Stimulated activated CD8-positive, alpha-beta memory T cell treated with anti-CD3 and anti-CD28 coated beads, Interleukin-2, amount 100 ng/mL, for 48 hours (primary cell): ENCODE measurements at places on chromosomes 13 and 19.

DNA sequence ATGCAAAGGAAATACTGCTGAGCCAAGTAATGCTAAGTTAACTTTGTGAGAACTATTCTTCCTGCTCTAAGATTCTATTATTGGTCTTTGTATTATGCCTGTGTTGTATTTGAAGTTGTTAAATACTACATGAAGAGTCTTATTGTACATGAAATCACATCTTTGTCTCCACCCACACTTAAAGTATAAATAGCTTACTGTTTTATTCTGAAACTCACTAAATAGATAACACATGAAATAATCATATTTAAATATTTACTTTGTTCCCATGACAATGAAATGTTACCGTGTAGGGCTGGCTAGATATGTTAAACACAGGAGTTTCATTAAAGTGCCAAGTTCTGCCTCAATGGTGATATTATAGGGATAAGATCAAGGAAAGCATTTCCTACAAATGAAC is 562.1 kb upstream of the ATXN8OS start:
- DNase-seq: no peak

DNA sequence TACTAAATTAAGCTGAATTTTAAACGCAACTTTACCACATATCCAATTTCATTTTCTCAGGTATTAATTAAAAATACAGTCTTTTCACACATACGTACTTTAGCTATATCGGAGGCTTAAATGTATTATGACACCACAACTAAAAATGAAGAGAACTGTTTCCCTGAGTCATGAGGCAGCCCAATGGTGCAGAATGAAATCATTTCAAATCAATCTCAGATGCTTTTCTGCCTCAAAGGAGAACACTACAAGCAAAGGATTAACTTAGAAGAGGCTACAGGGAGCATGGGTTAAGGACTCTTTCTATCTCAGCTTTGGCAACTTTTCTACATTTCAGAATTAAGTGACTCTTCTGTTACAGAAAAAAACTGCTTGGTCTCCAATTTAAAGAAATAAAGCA is 516.3 kb upstream of the HTR2A start:
- DNase-seq: no peak

GRCh38 chr19:6204866-6205723 is 69.6 kb downstream of the ACSBG2 start:
- DNase-seq: no peak

DNA sequence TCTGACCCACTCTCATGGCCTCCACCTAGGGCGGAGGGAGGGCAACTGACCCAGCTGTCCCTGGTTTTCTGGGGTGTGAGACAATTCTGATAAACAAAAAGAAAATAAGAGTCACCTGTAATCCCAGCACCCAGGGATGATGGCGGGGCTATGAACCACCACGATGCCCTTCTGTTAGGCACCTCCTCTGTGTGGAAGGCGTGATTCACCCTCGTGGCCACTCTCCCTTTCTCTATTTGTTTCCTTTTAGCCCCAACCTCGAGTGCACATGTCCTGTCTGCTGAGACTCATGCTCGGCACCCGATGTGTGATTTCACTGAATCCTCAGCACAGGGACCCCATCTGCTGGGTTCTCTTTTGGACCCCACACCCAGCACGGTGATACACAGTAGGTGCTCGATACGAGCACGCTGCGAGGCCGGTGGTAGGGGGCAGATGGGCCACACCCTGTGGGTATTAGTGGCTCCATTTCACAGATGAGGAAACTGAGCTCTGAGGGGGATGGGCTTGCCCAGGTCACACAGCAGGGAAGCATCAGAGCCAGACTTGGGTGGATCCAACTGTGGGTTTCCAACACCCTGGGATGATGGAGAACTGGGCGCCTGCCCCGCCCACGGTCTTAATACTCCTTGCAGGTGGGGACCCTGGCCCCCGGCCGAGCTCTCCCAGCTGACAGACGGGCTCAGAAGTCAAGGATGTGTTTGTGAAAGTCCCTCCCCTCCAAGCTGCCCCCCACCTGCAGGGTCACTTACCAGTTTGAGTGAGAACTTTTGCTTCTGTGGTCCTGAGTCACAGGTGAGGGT is 24.9 kb downstream of the VRK3 start:
- no peak for DNase-seq

- no peak for DNase-seq
Observed at GRCh38 chr13:90498816-90499215, 848.7 kb upstream of the MIR17HG start.

GRCh38 chr19:11204943-11205349 is 7.6 kb upstream of the KANK2 start:
- DNase-seq: no peak

DNA sequence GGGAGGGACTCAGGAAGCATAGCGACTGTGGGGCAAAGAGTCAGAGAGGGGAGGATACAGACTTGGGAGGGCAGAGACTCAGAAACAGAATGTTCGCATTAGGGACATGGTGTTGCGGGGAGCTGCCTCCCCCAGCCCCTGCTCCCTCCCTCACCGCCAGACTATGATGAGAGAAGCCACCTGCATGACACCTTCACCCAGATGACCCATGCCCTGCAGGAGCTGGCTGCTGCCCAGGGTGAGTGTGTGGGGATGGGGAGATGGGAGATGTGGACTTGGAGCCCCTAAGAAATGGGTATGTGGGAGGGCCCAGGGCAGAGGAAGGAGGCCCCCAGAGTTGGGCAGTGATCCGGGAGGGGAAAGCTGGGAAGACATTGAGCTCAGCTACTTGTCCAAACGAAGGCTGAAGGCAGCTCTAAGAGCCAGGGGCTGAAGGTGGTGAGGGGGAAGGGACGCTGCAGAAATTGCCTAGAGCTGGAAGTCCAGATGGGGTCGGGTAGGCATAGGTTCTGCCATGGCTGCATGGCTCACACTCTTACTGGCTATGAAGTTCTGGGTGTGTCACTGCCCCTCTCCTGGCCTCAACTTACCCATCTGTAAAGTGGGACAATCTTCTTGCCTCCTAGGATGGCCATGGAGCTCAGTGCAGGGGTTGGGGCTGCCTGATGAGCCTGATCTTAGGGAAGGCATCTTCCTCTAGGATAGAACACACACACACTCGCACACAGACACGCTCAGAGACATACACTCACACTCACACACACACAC is 1.4 kb downstream of the SPACA6 start:
- DNase-seq: no peak

DNA sequence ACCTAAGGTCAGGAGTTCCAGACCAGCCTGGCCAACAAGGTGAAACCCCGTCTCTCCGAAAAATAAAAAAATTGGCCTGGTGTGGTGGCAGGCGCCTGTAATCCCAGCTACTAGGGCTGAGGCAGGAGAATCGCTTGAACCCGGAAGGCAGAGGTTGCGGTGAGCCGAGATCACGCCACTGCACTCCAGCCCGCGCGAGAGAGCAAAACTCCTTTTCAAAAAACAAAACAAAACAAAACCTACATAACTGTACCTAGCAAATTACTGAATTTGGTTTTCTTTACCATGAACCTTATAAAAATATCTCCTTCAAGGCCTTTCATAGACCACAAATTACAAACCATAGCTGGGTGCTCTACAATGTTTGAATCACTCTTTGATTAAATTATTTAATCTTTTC is 760 bp downstream of the ZNF91 start:
- DNase-seq: no peak

- DNase-seq: no peak
Observed at GRCh38 chr19:2534423-2535013, 58.6 kb downstream of the GADD45B start.

- no peak for DNase-seq
Observed at GRCh38 chr13:99867535-99868257, 103.9 kb downstream of the ZIC5 start.

DNA sequence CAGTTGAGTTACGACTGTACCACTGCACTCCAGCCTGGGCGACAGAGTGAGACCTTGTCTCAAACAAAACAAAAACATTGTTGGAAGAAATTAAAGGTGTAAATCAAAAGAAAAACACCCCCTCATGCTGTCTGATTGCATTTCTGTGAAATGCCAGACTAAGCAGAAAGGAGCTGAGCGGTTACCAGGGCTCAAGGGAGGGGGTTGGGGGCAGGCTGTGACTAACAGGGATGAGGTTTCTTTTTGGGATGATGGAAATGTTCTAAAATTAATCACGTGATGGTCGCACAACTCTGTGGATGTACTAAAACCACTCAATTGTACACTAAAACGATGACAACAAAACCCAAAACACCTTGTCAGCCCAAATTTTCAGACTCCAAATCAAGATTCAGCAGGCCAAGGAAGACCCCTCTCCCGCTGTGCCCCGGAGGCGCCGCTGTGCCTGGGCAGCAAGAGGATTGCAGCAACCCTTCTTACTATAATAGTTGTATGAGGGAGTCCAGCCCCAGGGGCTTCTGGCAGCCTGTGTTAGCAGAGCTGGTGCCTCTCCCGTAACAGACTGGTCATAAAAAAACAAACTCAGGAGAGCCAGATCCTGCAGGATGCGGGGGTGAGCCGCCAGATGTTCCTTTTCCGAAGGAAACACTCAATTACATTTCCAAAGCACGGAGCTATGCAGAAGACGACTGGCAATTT is 20.9 kb downstream of the CAPS start:
- no peak for DNase-seq

DNA sequence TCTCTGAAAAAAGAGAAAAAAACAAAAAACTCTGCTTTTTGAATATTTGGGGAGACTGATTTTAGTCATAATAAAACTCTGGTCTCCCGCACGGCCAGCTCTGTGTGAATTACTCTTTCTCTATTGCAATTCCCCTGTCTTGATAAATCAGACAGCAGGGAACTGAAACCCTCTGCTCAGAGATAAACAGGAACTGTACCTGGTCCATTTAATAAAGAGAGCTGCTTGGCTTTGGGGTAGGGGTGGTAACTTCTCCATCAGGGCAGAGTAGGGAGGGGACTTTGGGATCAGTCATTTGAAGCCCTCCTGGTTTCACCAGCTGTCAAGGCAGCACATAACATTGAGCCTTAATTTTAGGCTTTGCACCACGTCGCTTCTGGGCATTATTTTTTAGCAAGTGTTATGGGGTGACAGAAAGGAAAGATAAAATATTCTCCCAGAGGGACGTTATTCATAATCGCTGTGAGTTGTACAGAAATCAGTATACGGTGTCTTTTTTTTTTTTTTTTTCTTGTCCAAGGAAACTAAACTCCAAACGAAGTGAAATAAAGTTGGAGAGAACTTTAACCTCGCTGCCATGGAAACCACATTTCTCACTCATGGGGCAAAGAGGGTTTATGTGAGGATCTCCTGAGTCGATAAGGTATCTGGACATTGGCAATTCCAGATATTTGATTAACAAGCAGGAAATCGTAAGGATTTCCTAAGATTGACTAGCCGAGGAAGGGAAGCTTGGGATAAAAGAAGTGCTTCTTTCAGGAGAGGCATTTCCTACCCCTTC is 99.0 kb upstream of the MRI1 start:
- DNase-seq: no peak

DNA sequence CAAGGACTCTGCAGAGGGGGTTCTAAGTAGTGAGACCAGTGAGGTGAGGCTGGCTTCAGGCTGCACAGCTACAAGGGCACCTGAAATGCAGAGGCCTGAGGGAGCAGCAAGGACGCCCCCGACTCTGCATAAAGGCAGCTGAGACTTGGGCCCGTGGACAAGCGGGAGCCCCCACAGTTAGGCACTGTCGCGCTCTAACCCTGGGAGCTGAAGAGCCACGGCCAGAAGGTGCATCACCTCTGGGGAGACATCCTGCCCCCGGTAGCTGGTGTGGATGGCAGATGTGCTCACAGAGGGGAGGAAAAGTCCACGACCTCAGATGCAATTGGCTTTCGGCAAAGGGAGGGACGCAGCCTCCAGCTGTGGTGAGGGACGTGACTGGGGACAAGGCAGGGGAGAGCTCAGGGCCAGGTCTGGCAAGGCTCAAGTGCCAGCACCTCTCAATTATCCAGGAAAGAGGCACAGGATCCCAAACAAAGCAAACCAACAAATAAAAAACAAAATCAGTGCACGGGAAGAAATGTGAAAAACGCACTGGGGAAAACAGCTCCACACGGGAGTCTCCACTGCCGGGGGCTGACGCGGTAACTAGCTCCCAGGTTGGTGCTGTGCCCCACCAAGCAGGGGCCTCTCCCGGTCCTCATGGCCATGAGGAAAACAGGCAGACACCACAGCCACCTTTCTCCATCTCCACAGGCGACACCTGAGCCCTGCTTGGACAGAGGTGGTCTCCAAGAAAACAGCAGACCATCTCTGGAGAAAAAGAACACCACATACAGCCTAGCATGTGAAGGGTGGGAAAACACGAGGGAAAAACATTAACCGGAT is 23.0 kb upstream of the PLPP2 start:
- no peak for DNase-seq
